Activated T-cell treated with anti-CD3 and anti-CD28 coated beads for 24 hours (primary cell): ENCODE measurements at places on chromosomes 4 and X.
A peak's percentile ranks its signal among the peaks of the same experiment; 100 is the strongest.

GRCh38 chrX:39174241-39174771 lies 373.0 kb downstream of the MID1IP1 start:
- no peak for DNase-seq

DNA sequence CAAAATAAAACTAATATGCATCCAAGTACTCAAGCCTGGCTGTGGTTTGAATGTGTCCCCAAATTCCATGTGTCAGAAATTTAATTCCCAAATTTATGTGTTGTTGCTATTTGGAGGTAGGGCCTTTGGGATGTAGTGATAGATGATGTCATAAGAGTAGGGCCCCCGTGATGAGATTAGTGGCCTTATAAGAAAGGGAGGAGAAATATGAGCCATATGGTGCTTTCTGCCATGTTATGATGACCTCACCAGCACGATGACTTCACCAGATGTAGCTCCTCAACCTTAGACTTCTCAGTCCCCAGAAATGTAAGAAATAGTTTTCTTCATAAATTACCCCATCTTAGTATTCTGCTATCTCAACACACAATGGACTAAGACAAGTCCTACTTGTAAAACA lies 2264.0 kb downstream of the ARAP2 start:
- DNase-seq: no peak

DNA sequence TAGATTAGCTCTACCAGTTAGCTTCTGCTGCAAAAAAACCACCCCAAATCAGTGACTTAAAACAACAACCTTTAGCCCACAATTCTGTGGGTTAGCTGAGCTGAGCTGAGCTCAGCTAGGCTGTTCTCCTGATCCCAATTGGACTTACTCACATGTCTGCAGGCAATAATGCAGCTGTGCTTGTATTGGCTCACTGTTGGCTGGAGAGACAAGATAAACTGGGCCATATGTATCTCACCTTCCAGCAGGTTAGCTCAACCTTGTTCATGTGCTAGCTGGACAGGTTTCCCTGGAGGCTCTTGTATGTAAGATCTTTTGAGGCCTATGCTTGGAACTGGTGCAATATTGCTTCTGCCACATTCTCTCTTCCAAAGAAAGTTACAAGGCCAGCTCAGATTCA lies 261.5 kb upstream of the ADGRL3 start:
- DNase-seq: no peak

DNA sequence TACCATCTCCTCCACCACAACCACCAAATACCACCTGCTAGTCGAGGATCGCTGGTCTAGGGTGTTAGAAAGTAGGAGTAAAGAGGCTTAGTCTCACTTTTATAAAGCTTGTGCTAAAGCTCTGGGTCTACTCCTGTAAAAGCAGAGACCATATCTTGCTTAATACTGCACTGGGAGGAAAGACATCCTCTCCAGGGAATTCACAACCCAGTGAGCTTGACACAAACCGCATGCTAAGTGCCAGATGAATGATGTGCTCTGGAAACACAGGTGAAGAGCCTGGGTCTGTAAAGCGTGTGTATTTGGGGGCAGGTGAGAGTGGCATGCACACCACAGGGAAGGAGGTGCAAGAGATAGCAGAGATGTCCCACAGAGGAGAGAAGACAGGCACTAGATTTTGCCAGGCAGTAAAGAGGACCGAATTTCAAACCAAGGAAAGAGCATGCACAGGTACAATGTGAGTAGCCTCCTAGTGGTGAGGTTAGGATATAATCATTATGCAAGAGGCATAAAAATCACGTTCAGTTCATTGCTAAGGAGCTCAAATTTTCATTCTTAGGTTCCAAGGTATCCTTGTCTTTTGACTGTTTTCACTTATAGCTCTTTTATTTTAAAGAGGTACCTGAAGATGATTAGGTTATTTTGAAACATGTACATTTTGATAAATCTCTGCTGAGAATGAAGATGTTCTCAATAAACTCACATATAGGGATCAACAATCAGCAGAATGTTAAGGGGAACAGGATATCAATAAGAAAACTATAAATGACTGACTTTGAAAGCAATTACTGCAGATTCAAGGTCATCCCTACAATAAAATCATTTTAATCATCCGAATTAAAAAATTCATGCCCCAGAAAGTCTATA lies 20.7 kb downstream of the TAPT1 start:
- no peak for DNase-seq

GRCh38 chr4:163161536-163162205 lies 5.0 kb downstream of the NAF1 start:
- no peak for DNase-seq

GRCh38 chr4:116016201-116016600 lies 902.8 kb upstream of the NDST4 start:
- DNase-seq: no peak

- no peak for DNase-seq
Observed at GRCh38 chr4:182886205-182886604, 31.0 kb downstream of the DCTD start.

DNA sequence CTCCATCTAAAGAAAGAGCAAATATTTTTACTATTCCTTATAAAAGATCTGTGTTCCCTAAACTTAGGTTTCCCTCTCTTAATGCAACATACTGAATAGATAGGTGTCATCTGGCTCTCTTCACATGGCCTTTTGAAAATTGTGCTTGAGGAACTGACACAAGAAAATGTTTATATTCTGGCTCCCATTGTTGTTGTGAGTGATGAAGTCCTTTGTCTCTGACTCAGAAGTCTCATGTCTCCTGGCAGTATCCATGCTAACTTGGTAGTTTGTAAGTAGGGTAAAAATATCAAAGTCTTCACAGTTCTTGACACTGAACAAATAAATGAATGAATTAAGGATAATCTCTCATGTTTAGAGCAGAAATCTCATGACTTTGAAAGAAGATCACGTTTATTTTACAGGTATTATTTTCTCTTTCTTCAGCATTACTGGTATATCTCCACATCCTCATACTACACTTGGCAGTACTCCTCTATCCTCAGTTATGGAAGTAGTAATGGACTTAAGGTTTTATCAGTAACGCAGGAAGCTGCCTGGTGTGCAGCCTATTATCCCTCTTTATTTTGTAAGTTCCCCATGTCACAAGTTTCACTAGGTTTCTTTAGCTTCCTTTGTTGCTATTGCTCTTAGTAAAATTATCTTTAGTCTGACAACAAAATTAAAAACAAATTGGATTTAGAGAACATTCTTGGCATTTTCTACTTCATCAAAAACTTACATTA lies 14.2 kb upstream of the PABPC4L start:
- no peak for DNase-seq

DNA sequence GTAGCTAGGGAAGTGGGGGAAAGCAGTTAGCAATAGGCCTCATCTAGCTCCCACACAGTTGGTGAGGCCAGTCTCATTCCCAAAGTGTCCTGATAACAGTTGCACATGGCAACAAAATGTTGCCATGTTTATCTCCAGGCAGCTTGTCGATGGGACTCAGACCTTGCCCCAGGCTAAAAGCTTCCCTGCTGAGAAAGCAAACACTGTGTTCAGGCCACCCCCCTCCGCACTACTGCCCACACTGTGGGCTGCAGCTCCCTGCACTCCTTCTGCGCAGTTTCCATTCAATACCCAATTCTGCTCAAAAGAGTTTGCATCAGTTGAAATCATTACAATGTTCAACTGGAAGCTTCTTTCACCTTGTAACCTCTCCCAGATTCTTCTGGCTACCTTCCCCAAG lies 287.8 kb upstream of the GK2 start:
- DNase-seq: no peak

DNA sequence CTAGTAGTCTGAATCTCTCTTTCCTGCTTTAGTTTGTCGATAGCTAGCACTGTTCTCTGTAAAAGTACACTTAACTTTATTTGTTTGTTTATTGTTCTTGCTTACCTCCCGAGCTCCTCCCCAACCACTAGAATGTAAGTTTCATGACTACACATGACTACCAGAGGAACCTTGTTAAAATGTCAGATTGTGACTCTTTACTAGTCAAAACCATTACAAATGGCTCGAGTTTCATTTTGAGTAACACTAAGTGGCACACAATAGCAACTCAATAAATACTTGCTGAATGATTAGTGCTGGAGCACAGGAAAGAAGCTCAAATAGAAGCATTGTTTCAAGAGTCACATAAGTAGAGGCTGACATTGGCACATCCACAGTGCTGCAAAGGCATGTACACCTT lies 116.1 kb downstream of the MAPK10 start:
- no peak for DNase-seq

- no peak for DNase-seq
Observed at GRCh38 chrX:149392921-149393320, 112.2 kb downstream of the IDS start.

- DNase-seq: no peak
Observed at GRCh38 chr4:996030-996996, 3.1 kb upstream of the SLC26A1 start.

- DNase-seq: no peak
Observed at GRCh38 chr4:27916452-27917184, 1056.0 kb downstream of the STIM2 start.

GRCh38 chr4:153152501-153153338 lies 51.5 kb upstream of the TRIM2 start:
- peak; percentile 54 for DNase-seq

- peak; percentile 71 for DNase-seq
Observed at GRCh38 chr4:10106421-10107039, 10.1 kb downstream of the WDR1 start.

GRCh38 chr4:183517194-183517593 lies 12.3 kb downstream of the ING2 start:
- DNase-seq: no peak

- DNase-seq: no peak
Observed at GRCh38 chr4:26058537-26058936, 144.5 kb downstream of the SMIM20 start.

GRCh38 chr4:36317721-36318120 lies 36.3 kb downstream of the DTHD1 start:
- DNase-seq: no peak

DNA sequence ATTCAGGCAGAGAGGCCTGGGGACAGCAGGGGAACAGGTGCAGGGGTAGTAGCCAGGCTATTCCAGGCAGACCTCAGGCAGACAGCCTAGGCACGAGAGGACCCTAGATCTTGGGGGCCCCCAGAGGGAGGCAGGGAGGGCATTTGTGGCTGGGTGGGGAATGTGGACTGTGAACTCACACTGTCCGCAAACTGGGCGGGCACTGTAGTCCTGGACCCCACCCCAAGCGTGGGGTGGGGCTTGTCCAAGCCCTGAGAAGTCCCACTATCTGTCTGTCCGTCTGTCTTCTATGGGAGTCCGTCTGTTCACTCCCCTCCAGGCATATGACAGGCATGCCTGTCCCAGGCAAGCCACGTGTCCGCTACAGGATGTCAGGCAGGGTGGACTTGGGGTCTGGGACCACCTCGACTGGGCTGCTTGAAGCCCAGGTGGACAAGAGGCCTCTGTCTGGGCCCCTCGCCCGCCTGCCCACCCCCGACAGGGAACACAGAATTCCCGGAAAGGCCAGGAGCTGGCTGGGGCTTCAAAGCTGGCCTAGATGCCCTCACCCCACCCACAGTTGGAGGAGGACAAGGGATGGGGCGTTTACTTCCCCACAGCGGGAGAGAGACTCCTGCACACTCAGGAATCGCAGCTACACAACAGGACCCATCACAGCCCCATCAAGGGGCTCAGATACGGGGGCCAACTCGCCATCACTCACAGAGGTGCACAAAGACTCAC lies at the start of gene SLC38A5:
Gene SLC38A5 (minus strand): TSS at position 151 of the 723 bp plus-strand sequence. CDS start 2,336 bp downstream, outside the sequence.
- no peak for DNase-seq

- no peak for DNase-seq
Observed at GRCh38 chr4:155629183-155629825, 37.3 kb upstream of the GUCY1A1 start.

DNA sequence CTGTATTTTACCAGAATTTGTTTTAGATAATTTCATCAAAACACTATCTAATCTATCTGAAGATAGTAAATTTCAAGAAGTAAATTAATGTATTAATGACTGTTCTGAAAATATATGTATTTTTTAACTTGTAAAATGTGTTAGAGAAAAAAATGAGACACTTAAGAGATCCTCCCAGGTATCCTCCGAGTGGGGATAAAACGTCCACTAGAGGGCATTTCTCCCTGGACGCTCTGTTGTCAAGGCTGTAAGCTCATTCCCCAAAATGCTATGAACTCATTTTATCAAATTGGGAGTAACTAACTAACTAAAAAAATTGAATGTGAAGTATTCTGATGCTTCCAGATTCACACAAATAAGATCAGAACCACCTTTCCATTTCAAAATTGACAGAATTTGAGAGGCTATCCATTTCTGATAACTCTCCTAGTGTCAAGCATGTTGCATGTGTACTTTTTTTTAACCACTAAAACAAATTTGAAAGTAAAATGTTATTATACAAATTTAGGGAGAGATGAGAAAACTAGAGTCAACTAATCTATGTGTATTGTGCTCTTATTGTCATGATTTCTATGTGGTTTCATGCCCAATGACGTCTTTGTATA lies 337.3 kb upstream of the HS3ST1 start:
- DNase-seq: no peak

- DNase-seq: no peak
Observed at GRCh38 chrX:139078342-139078741, 366.8 kb upstream of the FGF13 start.

DNA sequence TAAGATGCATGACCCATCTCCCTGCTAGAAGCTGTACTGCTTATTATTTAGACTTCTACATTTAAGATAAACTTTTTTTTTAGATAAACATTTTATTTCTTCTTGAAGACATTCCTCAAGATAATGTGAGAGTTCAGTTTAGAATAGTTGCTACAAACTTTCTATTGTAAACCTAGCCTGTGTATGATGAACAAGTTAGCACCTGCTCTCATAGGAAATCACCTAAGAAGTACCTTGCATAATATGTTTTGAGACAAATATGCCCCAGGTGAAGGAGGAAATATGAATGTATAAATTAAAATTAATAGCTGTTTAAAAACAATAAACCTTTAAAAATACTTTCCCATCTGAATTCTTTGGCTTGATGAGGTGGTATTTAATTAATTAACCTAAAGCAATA lies 35.6 kb downstream of the RASGEF1B start:
- DNase-seq: no peak

GRCh38 chr4:105714071-105714521 lies 5.5 kb downstream of the GSTCD start:
- no peak for DNase-seq

DNA sequence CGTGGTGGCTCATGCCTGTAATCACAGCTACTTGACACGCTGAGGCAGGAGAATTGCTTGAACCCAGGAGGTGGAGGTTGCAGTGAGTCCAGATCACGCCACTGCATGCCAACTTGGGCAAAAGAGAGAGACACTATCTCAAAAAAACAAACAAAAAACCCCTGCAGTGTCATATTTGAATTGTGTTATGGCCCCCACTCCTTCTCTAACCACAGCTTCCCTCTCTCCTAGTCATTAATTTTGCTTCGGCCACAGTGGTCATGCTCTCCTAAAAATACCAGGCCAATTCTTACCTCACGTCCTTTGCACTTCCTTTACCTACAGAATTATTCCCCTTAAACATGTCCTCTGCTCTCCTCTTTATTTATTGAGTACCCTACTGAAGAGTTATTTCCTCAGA lies 206.1 kb downstream of the PPP3CA start:
- DNase-seq: no peak

GRCh38 chrX:109448282-109448938 lies 33.5 kb downstream of the GUCY2F start:
- no peak for DNase-seq

DNA sequence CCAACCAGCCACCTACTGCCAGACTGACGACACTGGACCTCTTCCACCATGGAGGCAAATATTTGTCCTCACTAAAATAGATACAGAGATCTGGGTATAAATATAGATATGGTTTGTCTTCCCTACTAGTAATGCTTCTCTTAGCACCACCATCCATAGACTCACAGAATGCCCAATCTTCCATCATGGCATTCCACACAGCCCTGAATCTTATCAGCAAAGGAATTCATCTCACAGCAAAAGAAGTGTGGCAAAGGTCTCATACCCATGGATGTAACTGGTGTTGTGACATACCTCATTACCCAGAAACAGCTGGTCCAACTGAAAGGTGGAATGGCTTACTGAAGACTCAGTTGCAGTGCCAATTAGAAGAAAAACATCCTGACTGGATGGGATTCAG lies 47.2 kb upstream of the HS6ST2 start:
- no peak for DNase-seq
